ENCODE measurements at places on chromosomes 1 and 21.

DNA sequence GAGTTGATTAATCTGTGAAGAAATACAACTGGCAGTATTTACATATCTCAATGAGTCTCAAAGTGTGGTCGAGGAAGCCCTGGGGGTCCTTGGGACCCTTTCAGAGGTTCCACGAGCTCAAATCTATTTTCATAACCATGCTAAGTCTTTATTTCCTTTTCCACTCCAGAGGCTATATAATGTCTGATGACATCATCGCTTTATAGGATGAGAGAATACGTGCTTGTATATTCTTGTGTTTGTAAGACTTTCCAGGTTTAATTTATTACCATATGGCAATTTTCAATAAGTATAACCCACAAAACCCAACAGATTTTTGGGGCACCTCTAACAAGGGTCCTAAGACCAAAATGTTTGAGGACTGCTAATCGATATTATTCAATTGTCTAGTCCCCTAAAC is 1.4 kb upstream of the SLC19A2 start:
- no peak for DNase-seq

GRCh38 chr1:62722796-62723195 is 34.6 kb upstream of the DOCK7 start:
- no peak for DNase-seq

DNA sequence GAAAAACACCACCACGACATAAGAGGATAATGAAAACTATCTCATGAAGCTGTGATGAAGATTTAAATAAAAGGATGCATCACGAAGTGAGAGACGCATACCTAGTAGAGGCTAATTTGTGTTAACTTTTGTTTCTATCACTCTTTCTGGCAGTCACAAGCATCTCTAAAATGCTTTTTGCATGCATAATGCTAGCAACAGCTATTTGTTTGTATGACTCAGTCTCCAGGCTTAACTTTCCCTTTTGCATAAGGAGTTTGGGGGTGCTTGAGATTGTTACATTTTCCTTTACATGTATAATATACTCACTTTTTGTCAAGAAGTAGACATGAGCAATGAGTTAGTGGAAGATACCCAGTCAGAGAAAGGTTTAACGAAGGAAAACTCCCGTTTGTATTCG is 385.4 kb downstream of the DISC1 start:
- no peak for DNase-seq

- DNase-seq, result no peak
Measured at GRCh38 chr21:15128267-15128666, 63.5 kb upstream of the NRIP1 start.

GRCh38 chr21:45741691-45742090 is 98.2 kb downstream of the PCBP3 start:
- DNase-seq, result no peak

Measured in left lung (tissue), 14 donors.